Activated T-helper 2 cell treated with anti-CD3 and anti-CD28 coated beads, Interferon-gamma antibody, Interleukin-2, Interleukin-4, amounts not matched to agents 10 μg/mL and 5 μg/mL and 100 μg/mL, durations not matched to agents 14 hours and 24 hours and 36 hours (primary cell): ENCODE measurements at places on chromosomes 6 and 20. TPM values are rescaled to one million over a fixed set of nuclear protein-coding genes. Genes with fewer than 3 reads are reported as not detected.

GRCh38 chr6:145469021-145469420, 266.3 kb downstream of the EPM2A start:
- DNase-seq = no peak

- no peak for DNase-seq
Observed at GRCh38 chr20:13874394-13875157, 89.7 kb downstream of the NDUFAF5 start.

GRCh38 chr6:167566711-167567141, 241.8 kb downstream of the TTLL2 start:
- DNase-seq = no peak

- no peak for DNase-seq
Observed at GRCh38 chr20:35661908-35662307, 2.8 kb downstream of the CPNE1 start.

DNA sequence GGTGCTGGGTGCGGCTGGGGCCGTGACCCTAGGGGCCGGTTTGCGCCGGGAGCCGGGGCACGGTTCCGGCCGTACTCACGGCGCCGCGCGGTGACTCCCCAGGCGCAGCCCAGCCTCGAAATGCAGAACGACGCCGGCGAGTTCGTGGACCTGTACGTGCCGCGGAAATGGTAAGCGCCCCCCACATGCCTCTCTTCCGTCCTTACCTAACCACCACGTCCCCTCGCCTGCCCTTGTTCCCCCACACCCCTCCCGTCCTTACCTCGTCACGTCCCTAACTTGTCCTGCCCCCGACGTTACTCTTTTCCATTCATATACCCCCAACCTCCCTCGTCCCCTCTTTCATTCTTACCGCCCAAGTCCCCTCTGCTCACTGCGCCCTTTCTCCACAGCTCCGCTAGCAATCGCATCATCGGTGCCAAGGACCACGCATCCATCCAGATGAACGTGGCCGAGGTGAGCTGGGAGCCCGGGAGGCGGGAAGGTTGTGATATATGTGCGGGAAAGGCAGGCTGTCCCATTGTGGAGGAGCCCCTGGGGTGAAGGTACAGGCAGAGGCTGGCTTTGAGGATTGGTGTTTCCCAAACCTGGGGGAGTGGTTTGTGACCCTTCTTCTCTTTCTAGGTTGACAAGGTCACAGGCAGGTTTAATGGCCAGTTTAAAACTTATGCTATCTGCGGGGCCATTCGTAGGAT, 463 bp downstream of the RPS21 start:
- no peak for DNase-seq

- no peak for DNase-seq
Observed at GRCh38 chr20:33482581-33482980, 7.3 kb upstream of the CBFA2T2 start.

- DNase-seq = no peak
Observed at GRCh38 chr6:13462458-13463327, 24.7 kb downstream of the GFOD1 start.

CRISP2 gene
- not detected in 2 replicates for total RNA-seq

ARFGEF3 gene
- 0.48 and 0.55 TPM in 2 replicates for total RNA-seq

TRIM31 gene
- total RNA-seq = not detected in 2 replicates
